Activated CD8-positive, alpha-beta memory T cell treated with anti-CD3 and anti-CD28 coated beads for 24 hours (primary cell): ENCODE measurements at places on chromosomes 11 and 22.

GRCh38 chr11:3346587-3346986 is 32.4 kb downstream of the ZNF195 start:
- no peak for DNase-seq

DNA sequence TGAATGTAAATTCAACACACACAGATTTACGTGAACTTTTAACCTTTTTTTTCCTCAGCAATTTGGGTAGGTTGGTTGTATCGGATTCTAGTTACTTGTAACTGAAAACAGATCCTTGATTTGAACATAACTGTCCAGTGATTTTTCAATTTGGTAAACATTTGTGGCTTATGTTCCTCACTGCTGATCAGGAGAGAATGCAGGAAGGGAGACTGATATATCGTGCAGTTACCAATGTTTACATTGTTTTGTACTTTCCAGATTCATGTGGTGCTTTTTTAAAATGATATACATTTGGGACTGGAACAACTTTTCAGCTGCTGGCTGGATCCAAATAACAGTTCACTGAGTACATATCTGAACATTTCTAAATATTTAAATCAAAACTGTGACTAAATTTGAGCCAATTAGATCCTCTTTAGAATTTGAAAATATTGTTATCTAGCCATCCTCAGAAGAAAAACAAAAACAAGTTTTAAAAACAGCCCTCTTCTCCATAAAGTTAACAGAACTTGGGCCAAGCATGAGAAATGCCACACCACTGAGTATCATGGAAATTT is 84.3 kb upstream of the MTMR2 start:
- DNase-seq: no peak

DNA sequence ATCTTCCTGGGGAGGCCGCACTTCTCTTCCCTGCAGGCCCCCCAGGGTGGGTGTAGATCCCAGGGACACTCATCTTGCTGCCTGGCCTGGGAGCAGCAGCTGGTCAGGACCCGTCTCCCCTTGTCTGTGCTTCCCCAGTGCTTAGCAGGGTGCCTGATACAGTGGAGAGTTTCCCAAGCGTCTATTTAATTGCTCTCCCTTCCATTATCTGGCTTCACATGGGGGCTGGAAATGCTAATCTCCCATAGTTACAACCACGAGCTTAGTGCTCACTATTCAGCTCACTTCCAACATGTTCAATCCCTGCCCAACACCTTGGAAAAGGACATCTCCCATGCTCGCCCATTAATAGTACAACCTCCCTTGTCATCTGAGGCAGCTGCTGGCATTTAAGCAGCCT is 100.5 kb downstream of the DSCAML1 start:
- no peak for DNase-seq

DNA sequence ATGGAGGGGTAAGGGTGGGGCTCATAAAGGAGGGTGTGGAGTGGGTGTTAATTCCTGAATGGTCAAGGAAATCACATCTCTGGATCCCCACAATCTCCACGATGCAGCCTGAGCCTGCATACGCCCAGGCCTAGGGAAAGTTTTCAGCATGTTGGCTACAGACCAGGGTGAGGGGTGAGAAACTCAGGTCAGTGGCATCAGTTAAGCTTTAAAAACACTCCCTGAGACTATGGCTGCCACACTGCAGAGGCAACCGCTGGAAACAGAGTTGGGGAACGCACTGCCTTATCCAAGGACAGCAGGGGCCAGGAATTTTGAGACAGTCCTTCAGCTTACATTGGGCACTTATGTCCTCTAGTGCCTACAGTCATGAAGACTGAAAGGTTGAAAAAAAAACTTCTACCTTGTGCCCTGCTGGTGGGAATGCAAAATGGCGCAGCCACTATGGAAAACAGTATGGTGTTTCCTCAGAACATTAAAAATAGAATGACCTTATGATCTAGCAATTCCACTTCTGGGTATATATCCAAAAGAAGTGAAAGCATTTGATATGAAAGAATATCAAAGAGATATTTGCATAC is 19.7 kb downstream of the DKK3 start:
- DNase-seq: peak; percentile 46

DNA sequence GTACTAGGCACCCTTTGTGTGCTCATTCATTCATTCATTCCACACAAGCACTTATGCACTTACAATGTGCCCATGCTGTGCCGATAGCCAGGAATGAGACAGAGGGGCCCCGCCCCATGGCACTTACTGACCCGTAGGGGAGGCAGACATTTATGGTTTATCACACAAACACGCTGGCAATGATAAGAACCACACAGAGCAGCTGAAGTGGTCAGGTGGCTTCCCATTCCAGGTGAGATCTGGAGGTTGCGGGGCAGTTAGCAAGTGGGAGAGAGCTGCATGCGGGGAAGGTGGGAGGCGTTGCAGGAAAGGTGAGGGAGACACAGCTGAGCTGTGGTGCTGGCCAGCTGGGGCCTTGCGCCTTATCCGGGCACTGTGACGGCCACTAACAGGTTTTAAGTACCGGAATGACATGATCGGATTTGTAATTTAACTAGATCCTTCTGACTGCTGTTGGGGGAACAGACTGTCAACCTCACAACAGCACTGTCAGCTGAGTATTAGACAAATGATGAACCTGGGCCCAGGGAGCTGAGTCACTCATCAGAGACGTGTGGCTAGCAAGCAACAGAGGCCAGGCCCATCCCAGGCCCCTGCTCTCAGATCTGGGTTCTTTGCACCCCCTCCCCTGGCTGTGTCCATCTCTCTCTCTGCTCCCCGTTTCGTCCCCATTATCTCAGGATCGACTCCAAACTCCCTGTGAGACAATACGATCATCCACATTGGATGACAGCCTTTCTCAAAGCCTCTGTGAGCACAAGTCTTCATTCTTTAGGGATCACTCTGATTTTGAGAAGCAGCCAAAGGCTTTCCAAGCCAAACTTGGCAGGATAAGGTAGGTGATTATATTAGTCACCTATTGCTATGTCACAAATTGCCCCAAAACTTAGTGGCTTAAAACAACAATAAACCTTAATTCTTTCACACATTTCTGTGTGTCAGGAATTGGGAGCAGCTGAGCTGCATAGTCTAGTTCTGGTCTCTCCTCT is 28.4 kb downstream of the RASD2 start:
- DNase-seq: no peak

GRCh38 chr11:9626496-9627394 is 37.1 kb upstream of the SWAP70 start:
- no peak for DNase-seq

- peak; percentile 76 for DNase-seq
These were observed 13.0 kb upstream of the CXCR5 start for GRCh38 chr11:118870396-118871343.

- no peak for DNase-seq
These were observed 62.7 kb downstream of the MICAL2 start for GRCh38 chr11:12173111-12173510.

GRCh38 chr11:3359092-3359824 is 19.7 kb downstream of the ZNF195 start:
- no peak for DNase-seq

GRCh38 chr11:77126861-77127234 is 1.2 kb upstream of the MYO7A start:
- DNase-seq: no peak

DNA sequence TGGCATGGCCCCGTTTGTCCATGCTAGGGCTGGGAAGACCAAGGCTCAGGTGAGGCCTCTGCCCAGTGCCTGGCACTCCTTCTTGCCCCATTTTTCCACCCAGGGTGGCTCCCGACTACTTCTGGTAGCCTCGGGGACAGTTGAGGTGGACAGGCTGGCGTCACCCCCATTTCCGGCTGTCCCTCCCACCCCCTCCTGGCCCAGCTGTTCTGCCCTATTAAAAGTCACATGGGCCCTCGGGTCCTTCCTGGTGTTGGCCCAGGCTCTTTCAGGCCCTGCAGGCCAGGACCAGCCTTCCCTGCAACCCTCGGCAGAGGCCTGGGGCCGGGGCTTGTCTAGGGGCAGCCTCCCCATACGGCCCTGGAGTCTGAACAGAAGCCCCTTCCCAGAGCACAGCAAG is 9.5 kb downstream of the CD81 start:
- DNase-seq: no peak

DNA sequence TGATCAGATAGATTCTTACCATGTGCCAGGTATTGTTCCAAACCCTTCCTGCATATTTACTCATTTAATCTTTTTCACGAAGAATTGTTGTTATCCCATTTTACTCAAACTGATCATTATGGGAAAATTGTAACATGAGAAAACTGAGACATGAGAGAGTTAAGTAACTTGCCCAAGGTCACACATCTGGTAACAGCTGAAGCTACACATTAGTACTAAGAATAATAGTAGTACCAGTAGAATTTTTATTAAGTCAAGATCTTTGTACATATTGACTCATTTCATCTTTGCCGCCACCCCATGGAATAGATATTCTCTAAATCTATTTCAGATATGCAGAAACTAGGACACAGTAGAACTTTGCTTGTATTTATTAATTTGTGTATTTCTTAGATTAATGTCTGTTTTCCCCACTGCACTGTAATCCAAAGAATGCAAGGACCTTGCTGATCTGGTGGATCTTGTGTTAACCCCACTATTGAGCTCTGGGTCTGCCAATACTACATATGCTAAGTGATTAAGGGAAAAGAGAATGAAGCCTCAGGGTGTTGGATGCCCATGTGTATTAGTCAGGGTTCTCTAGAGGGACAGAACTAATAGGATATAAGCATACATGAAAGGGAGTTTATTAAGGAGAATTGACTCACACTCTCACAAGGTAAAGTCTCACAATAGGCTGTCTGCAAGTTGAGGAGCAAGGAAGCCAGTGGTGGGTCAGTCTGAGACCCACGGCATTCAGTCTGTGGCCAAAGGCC is 72.8 kb downstream of the PARVA start:
- DNase-seq: no peak

- DNase-seq: no peak
These were observed 34.2 kb downstream of the DDX10 start for GRCh38 chr11:108698844-108699642.

DNA sequence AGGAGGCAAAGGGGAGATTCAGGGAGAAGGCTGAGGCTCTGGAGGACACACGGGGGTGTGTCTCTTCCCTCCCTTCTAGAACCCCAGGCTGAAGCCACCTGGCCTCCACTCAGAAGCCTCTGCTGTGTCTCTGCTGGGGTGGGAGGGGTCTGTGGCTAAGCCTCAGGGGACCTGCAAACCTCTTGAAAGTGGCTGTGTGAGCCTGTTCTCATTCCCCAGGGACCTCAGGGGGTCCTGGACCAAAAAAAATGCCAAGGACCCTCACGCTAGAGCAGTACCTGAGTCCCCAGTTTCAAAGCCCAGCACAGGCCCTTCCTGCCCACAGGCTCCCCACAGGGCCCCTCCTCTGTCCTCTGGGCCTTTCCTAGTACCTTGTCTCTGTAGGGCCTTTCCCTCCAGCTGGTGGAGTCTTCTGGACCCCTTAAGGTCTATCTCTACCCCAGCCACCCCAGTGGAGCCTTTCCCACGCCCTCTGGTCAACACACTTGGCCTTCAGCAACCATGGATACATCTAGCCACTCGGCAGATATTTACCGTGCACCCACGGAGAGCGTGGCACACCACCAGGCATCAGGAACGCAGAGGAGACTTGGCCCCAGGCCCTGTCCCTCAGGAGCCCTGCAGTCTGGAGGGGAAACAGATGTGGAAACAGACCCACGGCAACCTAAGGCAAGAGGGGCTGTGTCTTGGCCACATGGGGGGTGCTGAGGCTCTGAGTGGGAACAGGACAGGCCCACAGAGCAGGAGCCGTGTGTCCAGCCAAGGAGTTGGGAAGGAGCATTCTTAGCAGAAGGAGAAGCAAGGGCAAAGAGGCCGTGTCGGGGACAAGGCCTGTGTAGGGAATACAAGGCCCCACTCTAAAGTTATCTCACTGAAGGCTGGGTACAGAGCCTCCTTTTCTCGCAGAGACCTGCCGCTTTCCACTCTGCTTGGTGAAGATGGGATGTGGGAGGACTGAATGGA is 18.5 kb downstream of the PLA2G6 start:
- DNase-seq: no peak
